ENCODE measurements at places on chromosomes 16 and 17. TPM values are rescaled to one million over a fixed set of nuclear protein-coding genes. Genes with fewer than 3 reads are reported as not detected.

Gene PHOSPHO1
- not detected for total RNA-seq

Gene CACNB1
- 2.0 TPM for total RNA-seq

Gene CCL11
- not detected for total RNA-seq

Gene C17orf50
- not detected for total RNA-seq

Gene CA7
- not detected for total RNA-seq

Gene TBC1D16
- 21.6 TPM for total RNA-seq

Gene RANBP10
- 4.6 TPM for total RNA-seq

Gene ZNF385C
- not detected for total RNA-seq

Gene EPX
- not detected for total RNA-seq

Gene KRTAP4-3
- total RNA-seq: not detected

Gene ATP2A1
- total RNA-seq: 0.11 TPM

Gene NKD1
- 0.11 TPM for total RNA-seq

Gene SMTNL2
- 18.3 TPM for total RNA-seq

Gene GHDC
- 9.7 TPM for total RNA-seq

Gene RPTOR
- 26.7 TPM for total RNA-seq

Gene ABCA6
- 0.11 TPM for total RNA-seq

Gene CES4A
- 3.3 TPM for total RNA-seq

Gene HAS3
- not detected for total RNA-seq

Gene CCL8
- not detected for total RNA-seq

Gene LIG3
- 34.1 TPM for total RNA-seq

Gene KCNJ18
- total RNA-seq: not detected

Gene CLDN6
- 5.6 TPM for total RNA-seq

Gene SP2
- total RNA-seq: 2.4 TPM

Gene SCNN1B
- not detected for total RNA-seq

Gene STAT5B
- 9.4 TPM for total RNA-seq

Gene CASKIN1
- under 0.01 TPM for total RNA-seq

Gene PIRT
- not detected for total RNA-seq

Gene RTN4RL1
- total RNA-seq: under 0.01 TPM

Gene KRTAP4-1
- not detected for total RNA-seq

Gene CLEC19A
- total RNA-seq: 0.54 TPM

Gene PLEKHG4
- total RNA-seq: 22.2 TPM

Gene EVI2B
- total RNA-seq: not detected

Gene OR4D1
- not detected for total RNA-seq

Gene PDILT
- total RNA-seq: not detected

Gene DCUN1D3
- total RNA-seq: 38.0 TPM

Gene CYTH1
- 51.1 TPM for total RNA-seq

Gene ARL5C
- not detected for total RNA-seq

Gene MATCAP1
- total RNA-seq: 11.1 TPM

Gene PCGF2
- total RNA-seq: 3.4 TPM

Gene DOC2B
- under 0.01 TPM for total RNA-seq

Gene TPSD1
- not detected for total RNA-seq

Gene HID1
- total RNA-seq: 1.2 TPM

Gene HS3ST3B1
- 1.6 TPM for total RNA-seq

Gene TEKT1
- not detected for total RNA-seq

Measured in placental epithelial cell (primary cell).